ENCODE measurements at places on chromosomes 6 and 20.
A peak's percentile ranks its signal among the peaks of the same experiment; 100 is the strongest.

GRCh38 chr6:6635291-6635690, 46.8 kb downstream of the LY86 start:
- no peak for DNase-seq

GRCh38 chr20:4925842-4926530, 75.3 kb downstream of the SLC23A2 start:
- DNase-seq: no peak

DNA sequence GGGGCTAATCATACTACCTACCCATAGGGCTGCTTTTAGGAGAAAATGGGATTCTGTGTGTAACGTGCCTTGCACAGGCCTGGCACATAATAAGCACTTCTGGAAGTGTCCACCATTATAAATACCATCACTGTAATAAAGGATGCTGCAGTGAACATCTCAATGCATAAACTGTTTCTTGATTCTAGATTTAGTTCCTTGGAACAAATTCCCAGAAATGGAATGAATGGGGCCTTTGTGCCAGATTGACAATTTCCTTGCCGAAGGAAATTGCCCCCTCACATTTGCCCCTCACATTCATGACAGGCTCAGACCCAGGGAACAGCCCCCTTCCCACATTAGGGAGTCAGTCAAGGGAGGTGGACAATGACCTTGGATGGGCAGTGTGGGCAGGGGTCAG, 29.2 kb downstream of the BPIFB4 start:
- DNase-seq: no peak

GRCh38 chr6:18400831-18401446, 13.8 kb downstream of the RNF144B start:
- DNase-seq: no peak

- no peak for DNase-seq
Observed at GRCh38 chr20:14915356-14915755, 577.9 kb upstream of the FLRT3 start.

- no peak for DNase-seq
Observed at GRCh38 chr6:125477844-125478243, 176.1 kb upstream of the HDDC2 start.

DNA sequence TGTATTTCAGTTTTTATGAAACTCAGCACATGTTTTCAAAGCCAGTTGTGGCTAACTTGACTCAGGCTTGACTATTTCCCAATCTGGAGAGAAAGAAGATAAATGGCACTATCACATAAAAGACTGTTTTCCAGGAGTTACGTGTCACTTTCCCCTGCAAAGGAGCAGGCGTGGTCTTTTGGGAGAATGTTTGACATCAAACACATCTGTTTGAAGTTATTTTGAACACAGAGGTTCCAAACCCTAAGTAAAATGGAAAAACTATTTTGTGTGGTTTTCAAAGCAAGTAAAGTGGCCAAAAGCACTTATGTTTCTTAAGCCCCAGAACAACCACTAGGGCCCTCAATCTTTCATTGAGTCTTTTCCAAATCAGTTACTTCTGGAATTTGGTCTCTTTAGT, 89.7 kb downstream of the FOXF2 start:
- DNase-seq: peak; percentile 70

- no peak for DNase-seq
Observed at GRCh38 chr6:132719736-132720448, 6.0 kb upstream of the VNN1 start.

- DNase-seq: no peak
Observed at GRCh38 chr6:18412068-18412467, 24.9 kb downstream of the RNF144B start.

GRCh38 chr6:43869792-43870659, 100.0 kb downstream of the VEGFA start:
- DNase-seq: no peak

DNA sequence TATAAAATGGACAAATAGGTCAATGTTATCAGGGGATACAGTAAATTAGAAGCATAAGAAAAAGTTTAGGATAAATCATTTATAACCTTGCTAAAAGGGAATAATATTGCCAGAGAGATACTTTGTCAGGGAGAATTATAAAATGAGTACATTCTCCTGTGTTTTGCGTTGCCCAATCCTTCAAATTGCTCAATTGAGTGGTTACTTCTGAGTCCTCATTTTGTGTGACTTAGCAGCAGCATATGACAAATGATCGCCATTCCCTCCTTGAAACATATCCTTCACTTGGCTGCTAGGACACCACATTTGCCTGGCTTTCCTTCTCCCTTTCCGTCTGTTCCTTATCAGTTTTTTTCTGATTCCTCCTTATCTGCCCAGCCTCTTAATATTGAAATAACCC, 106.7 kb upstream of the FLRT3 start:
- no peak for DNase-seq

GRCh38 chr6:45697605-45698004, 318.1 kb downstream of the CLIC5 start:
- DNase-seq: peak; percentile 96

DNA sequence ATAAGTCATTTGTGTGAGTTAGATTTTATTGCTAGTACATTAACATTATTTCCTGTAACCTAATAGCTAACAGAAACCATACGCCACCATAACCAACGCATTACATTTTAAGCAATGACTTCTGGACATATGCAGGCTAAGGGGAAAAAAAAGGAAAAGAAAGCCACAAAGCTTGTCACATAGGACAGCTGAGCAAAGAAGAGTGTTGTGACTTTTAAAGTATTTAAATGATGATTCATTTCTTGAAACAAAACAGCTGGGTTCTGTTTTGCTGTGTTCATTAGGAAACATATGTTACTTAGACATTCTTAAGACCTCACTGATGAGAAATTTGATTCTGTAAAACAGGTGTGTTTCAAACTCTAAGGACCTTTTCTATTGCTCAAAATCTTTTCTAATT, 171.4 kb downstream of the COL9A1 start:
- DNase-seq: no peak

- DNase-seq: no peak
Observed at GRCh38 chr6:52263709-52264540, 19.6 kb upstream of the IL17F start.

GRCh38 chr6:82691997-82692396, 328.4 kb downstream of the TPBG start:
- no peak for DNase-seq

GRCh38 chr6:166872531-166873009, 83.8 kb downstream of the RNASET2 start:
- no peak for DNase-seq

GRCh38 chr20:40462566-40462965, 226.5 kb downstream of the MAFB start:
- no peak for DNase-seq

GRCh38 chr20:57071954-57072583, 194.4 kb downstream of the BMP7 start:
- DNase-seq: no peak

DNA sequence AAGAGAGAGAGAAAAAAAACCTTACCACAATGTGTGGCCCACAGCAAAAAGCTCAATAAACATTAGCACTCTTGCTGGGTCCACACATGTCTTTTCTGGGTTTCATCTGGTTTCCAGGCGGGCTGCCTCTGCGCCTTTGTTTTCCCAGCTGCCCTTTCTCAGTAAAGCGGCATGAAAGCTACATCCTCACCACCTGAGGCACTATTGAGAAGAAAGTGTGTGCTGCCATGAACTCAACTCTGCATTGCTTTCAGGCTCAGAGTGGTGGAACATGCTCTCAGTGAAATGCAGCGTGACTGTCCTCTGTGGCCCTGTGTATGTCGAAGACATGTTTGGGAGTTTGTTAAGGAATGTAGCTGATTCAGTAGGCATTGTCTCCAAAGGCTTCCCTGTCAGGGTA, 102.3 kb downstream of the LYRM2 start:
- DNase-seq: peak; percentile 37

DNA sequence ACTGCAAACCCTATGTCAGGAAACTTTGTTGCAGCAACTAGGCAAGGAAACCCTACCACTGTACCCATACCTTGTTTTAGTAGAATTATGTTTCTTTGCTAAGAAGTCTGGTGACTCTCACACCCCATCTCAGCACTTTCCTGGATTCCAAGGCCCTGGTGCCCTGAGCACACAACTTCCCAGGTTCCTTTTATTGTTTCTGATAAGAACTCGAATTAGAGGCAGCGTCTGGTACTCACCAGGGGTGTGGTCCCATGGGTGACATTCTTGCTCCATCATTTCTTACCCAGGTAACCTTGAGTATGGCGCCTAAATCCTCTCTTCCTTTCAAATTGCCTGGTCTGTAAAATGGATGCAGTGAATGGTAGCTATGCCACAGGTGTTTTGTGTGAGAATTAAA, 34.1 kb downstream of the MYB start:
- no peak for DNase-seq

DNA sequence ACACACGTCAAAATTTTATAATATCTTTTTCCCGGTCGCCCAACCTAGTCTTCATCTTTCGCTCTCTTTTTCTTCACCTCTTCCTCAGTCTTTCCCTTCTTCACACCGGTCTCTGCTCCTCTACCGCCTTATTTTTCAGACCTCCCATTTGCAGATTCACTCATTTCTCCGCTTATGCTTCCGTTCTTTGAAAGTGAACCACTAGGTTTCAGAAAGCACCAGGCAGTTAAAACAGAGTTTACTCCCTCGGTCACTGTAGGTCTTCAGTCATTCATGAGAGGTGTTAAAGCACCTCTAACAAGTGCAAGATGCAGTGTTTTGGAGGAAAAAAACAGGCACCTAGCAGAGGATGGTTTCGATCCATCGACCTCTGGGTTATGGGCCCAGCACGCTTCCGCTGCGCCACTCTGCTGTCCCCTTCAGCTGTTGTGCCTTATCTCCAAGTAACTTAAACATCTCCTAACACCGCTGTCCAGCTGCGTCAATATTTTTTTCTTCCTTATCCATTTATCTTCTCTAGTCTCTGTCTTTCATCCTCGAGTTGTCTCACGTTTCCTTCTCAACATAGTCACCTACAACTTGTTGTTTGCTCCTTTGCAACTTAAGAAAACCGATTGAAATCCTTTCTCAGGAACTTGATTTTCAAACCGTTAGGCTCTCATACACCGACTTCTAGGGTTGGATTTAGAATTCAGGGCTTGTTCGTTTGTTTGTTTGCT, 119.7 kb upstream of the ZNF184 start:
- peak; percentile 77 for DNase-seq

GRCh38 chr6:74447013-74447412, 751.0 kb downstream of the CD109 start:
- DNase-seq: peak; percentile 6

GRCh38 chr20:38091441-38092216, 58.1 kb downstream of the RPRD1B start:
- no peak for DNase-seq

- no peak for DNase-seq
Observed at GRCh38 chr6:70524721-70525286, 41.9 kb upstream of the SDHAF4 start.

DNA sequence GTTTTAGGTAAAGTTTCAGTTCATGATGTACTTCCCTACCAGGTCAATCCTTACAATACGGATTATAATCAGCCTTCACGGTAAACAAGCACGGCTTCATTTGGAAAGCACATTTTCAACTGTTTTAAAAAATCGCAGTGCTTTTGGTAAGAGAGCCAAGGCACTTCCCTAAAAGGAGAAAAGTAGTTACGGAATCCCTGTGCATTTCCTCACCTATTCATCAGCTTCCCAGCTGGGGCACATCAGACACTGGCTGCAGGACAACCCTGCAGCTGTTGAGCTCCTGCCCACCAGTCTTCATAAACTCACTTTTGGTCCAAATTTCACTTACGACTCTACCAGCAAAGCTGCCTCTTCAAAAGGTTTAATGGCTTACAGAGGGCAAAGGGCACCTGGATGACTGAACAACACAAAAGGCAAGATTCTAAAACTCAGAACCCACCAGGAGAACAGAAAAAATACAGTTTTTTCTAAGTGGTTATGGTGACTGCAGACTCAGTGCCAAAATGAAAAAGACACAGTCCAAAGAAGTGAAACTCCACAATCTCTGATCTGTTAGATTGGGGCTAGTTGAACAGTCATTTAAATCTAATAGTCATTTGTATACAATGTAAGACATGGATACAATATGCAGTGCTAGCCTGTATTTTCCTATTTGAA, 7.5 kb downstream of the SNX5 start:
- no peak for DNase-seq

GRCh38 chr6:154432533-154433476, 76.2 kb upstream of the IPCEF1 start:
- no peak for DNase-seq

GRCh38 chr20:33719277-33719988, 677 bp downstream of the PXMP4 start:
- no peak for DNase-seq

DNA sequence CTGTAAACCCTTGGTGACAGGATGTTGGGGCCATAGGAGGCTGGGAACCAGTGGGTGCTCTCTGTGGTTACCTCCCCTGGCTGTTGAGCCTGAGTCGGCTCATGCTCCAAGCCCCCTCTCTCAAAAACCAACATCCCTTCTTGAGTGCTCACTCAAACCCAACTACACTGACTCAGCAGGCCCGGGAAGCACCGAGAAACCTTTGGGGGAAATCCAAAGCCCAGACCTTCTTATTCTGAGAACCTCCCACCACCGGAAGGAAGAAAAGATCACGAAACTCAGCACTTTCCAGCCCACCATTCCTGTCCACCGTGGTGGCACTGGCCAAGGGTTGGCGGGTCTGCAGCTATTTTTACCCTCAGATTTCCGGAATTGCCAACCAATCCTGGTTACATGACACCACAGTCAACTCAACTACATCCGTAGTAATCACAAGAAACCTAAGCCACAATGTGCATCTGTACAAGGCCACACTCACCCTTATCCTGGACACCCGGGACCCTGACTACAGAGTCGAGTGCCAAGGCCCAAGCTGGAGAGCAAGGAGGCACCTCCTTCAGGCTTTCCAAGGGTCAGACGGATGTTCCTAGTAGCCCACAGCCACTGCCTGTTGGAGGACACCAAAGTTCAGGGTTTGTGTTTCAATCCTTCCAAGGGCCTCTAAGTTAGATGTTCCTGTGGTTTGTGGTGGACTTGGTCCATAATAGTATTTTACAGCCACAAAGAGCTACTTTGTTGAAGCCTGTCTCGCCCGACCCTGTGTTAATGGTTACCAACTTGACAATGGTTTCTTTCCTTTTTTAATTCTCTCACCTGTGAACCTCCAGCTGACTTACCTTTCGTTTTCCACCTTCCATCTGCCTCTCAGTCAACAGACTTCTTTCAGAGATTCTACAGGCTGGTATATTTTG, 317.0 kb downstream of the CDC5L start:
- DNase-seq: no peak

GRCh38 chr6:159039885-159040258, 4.9 kb downstream of the TAGAP start:
- no peak for DNase-seq

DNA sequence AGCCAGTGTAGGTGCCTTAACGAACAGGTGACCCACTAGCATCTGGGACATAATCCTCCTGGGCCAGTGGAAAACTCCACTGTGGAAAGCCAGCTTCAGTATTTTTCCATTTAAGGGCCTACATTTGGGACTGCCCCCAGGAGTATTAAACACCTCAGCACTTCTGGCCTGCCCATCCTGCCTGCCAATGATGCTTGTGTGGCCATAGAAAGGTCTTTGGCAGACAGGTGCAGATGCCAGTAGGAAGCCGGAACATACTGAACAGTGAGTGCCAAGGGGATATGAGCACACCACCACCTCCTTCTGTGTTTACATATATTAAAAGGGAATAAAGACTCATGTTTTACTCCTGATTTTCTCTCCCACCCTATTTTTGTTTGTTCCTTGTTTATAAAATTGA, 19.9 kb downstream of the MCM8 start:
- no peak for DNase-seq
